Fibroblast of skin of right biceps (primary cell): ENCODE measurements at places on chromosomes 5 and 9.

- DNase-seq: no peak
Observed at GRCh38 chr5:24265306-24265705, 379.5 kb downstream of the CDH10 start.

DNA sequence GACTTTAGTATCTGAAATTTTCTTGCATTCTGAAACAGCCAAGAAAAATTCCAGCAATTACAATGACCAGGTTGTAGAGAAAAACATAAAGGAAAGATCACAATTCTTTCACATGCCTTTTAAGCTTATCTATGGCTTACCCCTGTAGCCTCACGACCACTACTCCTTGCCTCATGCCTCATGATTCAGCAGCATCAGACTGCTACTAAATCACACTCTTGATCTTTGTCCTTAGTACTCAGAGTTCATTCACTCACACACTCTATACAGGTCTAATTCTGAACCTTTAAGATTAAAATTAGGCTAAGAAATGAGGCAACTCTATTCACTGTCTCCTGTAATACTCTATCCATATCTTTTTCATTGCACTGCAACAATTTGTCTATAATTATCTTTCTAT, 415.1 kb downstream of the MLLT3 start:
- no peak for DNase-seq

GRCh38 chr5:38396766-38397165, 138.4 kb downstream of the EGFLAM start:
- no peak for DNase-seq

- DNase-seq: no peak
Observed at GRCh38 chr5:73996151-73996755, 370.3 kb downstream of the ARHGEF28 start.

DNA sequence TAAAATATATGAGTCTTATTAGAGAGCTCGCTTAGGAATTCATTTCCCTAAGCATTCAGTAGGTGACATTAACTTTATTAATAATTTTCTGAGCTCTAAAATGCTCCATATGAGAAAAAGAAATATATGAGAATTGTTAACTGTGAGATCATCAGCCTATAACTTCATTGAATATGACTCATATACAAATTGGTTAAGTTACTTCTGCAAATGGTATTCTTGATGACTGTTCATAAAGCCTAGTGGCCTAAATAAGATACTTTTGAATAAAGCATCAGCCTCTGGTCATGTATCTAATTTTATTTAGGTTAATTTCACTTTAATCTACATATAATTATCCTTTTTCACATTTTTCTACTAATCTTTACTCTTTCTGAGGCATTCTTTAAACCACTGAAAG, 710.2 kb upstream of the ACO1 start:
- DNase-seq: peak; percentile 39
